AG04449 (cell line): ENCODE measurements at places on chromosomes 13 and 19.

- DNase-seq: no peak
These were observed 25.6 kb downstream of the EPS15L1 start for GRCh38 chr19:16446108-16446723.

DNA sequence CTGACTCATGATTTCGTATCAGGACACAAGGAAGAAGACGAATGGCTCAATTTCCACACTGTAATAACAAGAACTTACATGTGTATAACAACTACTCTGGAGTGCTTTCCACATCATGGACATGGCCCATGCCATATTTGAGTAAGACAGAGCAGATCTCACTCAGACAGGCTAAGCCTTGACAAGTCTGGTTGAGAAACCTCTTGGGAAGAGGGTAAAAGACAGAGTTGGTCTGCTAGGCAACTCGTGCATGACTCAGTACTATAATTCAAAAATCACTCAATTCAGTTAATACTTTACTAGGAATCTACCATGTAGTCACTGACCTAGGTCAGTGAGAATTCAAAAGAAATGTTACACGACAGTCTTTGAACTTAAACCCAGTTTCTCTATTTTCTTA, 5.7 kb upstream of the THSD1 start:
- peak; percentile 45 for DNase-seq

- DNase-seq: no peak
These were observed 8.2 kb upstream of the INAFM1 start for GRCh38 chr19:47266401-47266941.

DNA sequence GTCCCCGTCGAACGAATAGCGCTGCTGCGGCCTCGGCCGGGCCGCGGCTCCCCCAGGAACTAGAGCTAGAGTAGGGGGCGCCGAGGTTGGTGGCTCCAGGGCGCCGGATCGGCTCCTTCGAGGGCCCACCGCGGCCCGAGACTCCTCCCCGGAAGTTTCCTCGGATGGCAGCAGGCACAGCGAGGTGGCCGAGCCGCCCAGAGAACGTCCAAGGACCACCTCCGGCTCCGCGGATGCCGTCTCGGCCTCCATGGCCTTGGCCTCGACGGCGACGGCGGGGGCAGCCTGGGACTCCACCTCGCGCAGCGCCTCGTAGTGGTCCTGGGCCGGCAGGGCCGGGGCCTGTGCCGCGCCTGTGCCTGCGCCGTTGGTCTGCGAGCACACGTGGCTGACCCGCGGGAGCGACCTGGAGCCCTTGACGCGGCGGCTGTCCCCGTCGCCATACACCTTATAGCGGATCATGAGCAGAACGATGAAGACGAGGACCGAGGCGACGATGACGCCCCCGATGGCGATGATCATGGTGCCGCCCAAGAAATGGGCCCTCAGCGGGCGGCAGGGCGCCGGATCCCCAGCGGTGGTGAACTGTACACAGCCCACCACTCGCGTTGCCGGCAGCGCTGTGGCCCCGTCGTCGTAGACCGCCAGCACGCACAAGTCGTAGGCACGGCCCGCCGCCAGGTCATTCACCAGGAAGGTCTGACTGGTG, 11.8 kb downstream of the IFNL1 start:
- no peak for DNase-seq

- DNase-seq: no peak
These were observed 21.7 kb downstream of the ZBTB7A start for GRCh38 chr19:4044990-4045465.

DNA sequence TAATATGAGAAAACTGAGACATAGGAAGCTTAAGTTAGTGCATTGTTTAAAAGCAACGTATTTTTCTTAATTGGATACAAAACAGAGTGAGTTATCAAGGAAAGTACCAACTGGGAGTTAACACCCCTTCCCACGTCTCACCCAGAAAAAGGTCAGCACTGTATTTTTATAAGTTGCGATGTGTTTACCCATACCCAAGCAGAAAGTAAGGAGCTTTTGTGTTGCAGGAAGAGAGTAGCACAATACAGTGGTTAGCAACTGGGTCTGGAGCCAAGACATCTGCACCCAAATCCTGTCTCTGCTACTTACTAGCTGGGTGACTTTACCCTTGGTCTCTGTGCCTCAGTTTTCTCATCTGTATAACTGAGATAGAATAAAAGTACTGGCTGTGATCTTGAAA, 34.3 kb downstream of the FAM216B start:
- DNase-seq: no peak

DNA sequence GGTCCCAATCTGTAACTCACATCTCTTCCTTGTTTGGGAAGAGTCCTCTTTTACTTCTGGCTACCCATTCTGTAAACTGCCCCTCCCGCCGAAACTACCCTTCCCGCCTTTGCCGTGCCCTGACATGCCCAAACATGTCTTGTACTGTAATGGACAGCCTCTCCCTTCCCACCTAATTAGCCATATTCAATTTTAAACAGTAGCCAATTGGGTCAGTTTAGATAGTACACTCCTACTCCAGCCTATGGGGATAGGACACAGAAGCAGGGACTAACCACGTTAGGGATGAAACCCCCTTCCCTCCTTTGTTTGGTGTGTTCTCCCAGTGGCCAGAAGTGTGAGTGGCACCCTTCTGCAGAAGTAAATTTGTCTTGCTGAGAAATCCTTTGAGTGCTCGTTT, 34.2 kb downstream of the SACS start:
- DNase-seq: no peak

DNA sequence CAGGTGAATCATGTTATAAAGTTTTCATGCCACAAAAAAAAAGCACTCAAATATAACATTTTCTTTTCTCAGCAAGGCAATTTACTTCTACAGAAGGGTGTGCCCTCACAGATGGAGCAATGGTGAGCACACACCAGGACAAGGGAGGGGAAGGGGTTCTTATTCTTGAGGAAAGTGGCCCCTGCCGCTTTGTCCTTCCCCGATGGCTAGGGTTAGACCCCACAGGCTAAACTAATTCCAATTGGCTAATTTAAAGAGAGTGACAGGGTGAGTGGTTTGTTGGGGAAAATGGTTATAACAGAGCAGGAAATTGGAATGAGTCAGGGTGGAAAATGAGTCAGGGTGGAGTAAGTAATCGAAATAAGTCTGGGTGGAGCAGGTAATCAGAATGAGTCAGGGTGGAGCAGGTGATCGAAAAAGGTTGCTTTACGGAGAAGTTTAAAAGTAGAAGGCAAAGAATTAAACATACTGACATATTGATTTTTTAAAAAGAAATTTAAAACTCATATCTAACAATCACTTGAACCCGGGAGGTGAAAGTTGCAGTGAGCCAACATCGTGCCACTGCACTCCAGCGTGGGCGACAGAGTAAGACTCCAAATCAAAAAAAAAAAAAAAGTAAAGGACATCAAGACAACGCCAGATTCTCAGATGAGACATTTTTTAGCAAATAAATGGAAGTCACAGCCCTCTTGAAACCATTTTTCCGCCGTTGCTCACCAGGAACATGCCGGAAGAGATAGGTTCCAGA, 813 bp downstream of the ZNF562 start:
- DNase-seq: no peak

DNA sequence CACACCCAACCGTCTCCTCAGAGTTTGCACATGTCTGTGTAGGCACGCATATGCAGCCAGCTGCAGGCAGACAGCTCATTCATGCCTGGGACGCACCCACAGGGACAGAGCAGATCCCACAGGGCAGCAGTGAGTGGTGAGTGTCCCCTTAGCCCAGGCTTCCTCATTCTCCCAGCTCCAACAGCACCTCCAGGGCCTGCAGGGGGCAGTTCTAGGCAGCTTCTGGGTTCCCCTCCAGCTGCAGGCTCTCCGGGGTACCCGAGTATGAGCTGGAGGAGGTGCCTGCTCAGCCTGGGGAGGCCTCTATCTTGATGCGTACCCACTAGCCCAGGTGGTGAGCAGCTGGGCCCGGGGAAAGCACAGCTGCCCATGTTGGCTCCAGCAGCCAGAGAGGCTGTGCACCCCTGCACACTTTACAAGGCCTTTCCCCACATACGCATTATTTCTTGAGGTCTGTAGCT, 1.3 kb upstream of the SHANK1 start:
- DNase-seq: no peak

- no peak for DNase-seq
These were observed 5.7 kb downstream of the FGF9 start for GRCh38 chr13:21676611-21677021.

DNA sequence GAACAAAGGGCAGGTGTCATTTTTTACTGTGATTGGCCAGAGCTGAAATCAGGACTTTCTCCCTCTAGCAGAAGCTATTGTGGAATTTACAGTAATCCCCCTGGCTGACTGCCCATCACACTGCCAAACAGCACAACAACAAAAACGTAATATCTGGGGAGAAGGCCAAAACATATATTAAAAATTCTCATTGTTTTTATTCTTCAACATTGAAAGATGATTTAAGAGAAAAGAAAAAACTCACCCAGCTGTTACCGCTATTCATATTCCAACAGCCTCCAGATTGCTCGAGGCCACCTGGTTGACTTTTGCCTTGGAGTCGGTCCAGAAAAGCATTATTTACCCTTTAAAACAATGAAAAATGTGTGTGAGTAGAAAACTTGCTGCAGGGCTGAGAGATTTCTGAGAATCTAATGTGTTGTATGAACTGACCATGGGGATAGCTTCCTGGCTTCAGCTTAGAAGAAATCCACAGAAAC, 97.2 kb downstream of the EPSTI1 start:
- DNase-seq: no peak

- no peak for DNase-seq
These were observed 91.7 kb downstream of the GADD45B start for GRCh38 chr19:2567580-2567979.

GRCh38 chr19:48396016-48396823, 2.8 kb downstream of the GRIN2D start:
- no peak for DNase-seq

GRCh38 chr13:75738841-75739240, 102.7 kb downstream of the LMO7 start:
- DNase-seq: no peak

GRCh38 chr19:14978161-14978776, 1.4 kb downstream of the SLC1A6 start:
- DNase-seq: no peak

DNA sequence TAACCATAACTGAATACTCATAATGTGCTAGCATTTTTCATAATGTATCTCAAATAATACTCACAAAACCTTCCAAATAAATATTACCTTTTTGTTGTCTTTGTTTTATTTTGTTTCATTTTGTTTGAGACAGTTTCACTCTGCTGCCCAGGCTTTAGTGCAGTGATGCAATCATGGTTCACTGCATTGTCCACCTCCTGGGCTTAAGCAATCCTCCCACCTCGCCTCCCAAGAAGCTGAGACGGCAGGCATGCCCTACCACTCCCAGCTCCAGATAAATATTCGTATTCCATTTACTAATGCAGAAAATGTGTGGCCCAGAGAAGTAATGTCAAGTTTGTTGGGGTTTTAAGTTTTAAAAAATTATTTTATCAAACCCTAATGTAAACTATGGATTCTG, 739.1 kb downstream of the GPC5 start:
- DNase-seq: no peak

GRCh38 chr13:39930544-39931444, 275.3 kb downstream of the COG6 start:
- DNase-seq: no peak

GRCh38 chr19:1849132-1849474, 820 bp upstream of the REXO1 start:
- no peak for DNase-seq

- DNase-seq: no peak
These were observed 594 bp downstream of the ZNF559 start for GRCh38 chr19:9324584-9324962.
